ENCODE measurements at places on chromosomes 12 and 14.

- DNase-seq: no peak
These were observed 431.8 kb downstream of the DPF3 start for GRCh38 chr14:72462056-72462455.

DNA sequence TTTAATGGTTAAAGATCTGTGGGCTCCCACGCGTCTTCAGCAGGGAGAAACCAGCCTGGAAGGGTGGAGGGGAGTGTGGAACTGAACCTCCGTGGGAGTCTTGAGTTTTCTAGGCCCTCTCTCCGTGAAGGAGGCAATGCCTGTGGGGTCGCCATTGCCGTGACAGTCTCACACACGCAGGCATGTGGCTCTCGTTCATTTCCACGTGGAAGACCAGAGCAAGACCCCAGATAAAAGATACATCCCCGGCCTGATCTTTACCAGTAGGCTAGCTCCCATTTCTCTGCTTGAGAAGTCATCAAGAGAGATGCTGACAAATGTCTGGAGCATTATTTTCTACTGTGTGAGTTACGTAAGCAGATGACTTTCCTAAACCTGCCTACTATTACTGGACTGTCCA lies 491.7 kb upstream of the LMO3 start:
- no peak for DNase-seq

GRCh38 chr12:52870361-52871290 lies 21.8 kb upstream of the KRT78 start:
- DNase-seq: no peak

GRCh38 chr12:47714826-47715386 lies 9.1 kb upstream of the RPAP3 start:
- DNase-seq: no peak

- no peak for DNase-seq
These were observed 168.3 kb upstream of the EEA1 start for GRCh38 chr12:93097417-93097816.
